ENCODE measurements at places on chromosomes 7 and 10.
A peak's percentile ranks its signal among the peaks of the same experiment; 100 is the strongest.

GRCh38 chr7:116776610-116777289, 85.6 kb upstream of the CAPZA2 start:
- no peak for DNase-seq

GRCh38 chr7:84800846-84801245, 386.0 kb downstream of the SEMA3D start:
- no peak for DNase-seq

GRCh38 chr10:102451105-102451969, at the start of gene C10orf95:
Gene C10orf95 (minus strand): TSS chr10:102451543. CDS start chr10:102451093, 450 bp downstream.
- no peak for DNase-seq

- peak; percentile 20 for DNase-seq
These were observed at the start of gene BLNK for GRCh38 chr10:96271016-96271815. Gene BLNK (minus strand): TSS chr10:96271569. CDS start chr10:96271398, 171 bp downstream.

DNA sequence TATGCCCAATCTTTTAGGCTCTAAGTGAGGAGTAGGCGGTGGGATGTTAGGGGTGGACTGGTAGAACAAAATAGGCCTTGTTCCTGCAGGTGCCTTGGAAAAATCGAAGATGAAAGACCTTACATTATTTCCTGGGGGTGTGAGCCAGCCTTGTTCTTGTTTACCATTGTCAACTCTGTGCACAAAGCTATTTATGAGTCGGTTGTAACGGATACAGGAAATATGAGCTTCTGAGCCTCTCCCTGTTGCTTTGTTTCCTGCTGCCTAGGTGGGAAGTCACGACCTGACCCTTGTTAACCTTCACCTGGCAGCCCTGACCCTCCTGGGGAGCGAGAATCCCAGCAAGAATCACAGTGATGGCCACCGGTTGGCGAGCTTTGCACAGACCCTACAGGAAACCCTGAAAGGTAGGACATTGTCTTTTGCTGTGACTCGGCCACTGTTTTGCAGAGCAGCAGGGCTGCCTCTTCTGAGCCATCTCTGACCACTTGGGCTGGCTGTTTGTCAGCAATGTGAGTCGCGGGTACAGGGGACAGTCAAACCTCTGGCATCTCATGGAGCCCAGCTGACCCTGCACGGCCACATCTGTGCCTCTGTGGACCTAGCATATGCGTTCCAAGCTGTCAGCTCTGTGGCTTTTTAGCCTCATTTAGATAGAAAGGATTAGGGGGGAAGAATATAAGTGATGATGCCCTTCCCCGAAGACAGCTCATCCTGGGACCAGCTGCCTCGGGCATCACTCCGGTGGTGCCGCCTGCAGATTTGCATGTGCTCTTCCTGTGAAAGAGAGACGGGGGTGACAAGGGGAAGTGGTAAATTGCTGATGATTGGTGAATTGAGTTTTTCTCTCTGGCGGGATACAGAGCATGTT, 102.1 kb upstream of the ANLN start:
- no peak for DNase-seq

DNA sequence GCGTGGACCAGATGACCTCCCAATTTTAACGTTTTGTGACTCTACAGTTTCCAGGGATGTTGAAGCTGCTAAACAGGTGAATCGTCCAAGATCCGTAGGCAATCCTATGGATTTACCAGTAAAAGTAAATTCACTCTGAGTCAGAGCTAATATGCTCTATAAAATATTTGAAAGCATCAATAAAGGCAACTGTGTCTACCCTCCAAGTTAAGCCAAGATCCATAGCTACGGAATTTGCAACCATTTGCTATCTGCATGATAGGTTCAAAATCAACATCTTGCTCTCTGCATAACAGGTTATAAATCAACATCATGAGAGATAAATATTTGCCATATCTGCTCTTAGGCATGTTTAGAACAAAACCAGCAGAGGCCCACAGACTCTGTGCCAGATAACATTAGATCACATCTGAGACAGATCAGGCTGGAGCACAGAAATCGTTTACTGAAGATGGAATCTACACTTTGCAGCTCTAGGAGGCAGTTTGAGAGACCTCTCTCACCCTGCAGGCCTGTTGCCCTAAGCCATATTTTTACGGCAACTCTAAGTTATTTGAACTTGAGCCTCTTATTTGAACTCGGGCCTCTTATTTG, 80.7 kb upstream of the PDCD4 start:
- no peak for DNase-seq

GRCh38 chr10:126229686-126230085, 158.6 kb downstream of the ADAM12 start:
- DNase-seq, result no peak

DNA sequence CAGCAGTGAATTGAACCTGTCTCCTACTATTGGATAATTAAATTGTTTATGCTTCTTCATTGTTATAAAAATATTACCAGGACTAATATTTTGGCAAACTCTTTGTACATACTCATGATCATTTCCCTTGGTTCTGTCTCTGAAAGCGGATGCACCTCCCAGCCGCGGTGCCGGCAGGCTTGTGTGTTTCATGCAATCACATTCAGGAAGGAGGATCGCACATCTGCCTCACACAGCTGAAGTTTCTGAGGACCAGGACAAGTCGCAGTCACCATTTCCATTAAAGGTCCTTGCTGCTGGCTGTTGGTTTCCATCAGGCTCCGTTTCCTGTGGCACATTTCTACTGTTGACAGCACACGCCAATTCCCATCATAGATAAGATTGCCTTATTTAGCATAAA, 117.8 kb upstream of the SHH start:
- no peak for DNase-seq

DNA sequence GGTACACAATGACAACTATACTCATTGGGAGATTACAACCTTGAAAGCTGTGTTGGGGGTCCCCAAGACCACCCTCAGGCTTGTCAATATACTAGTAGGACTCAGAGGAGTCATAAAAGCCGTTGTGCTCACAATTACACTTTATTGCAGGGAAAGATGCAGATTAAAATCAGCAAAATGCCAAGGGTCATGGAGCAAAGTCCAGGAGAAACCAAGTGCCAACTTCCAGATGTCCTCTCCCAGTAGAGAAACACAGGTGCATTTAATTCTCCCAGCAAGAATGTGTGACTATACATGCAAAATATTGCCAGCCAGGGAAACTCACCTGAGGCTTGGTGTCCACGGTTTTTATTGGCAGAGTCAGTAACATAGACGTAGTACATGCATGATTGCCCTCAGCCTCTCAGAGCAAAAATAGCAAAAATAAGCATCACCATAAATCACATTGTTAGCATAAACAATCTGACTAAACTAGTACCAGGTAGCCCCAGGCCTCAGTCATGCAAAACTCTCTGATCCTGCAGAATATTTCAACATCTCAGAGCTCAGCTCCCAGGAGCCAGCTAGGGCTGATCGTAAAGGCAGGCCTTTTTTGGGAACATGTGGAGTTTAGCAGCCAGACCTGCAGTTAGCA, 50.7 kb downstream of the VIM start:
- no peak for DNase-seq

GRCh38 chr7:112537822-112538387, 57.1 kb downstream of the LSMEM1 start:
- no peak for DNase-seq

- DNase-seq, result no peak
These were observed 28.7 kb downstream of the IKZF1 start for GRCh38 chr7:50333221-50333651.

GRCh38 chr7:130142654-130143333, 62.4 kb downstream of the TMEM209 start:
- no peak for DNase-seq

- no peak for DNase-seq
These were observed 37.5 kb downstream of the SMURF1 start for GRCh38 chr7:99106411-99106810.

GRCh38 chr10:85961073-85961472, 405.5 kb downstream of the GRID1 start:
- no peak for DNase-seq

- DNase-seq, result no peak
These were observed 254.9 kb upstream of the PHF14 start for GRCh38 chr7:10718768-10719167.

DNA sequence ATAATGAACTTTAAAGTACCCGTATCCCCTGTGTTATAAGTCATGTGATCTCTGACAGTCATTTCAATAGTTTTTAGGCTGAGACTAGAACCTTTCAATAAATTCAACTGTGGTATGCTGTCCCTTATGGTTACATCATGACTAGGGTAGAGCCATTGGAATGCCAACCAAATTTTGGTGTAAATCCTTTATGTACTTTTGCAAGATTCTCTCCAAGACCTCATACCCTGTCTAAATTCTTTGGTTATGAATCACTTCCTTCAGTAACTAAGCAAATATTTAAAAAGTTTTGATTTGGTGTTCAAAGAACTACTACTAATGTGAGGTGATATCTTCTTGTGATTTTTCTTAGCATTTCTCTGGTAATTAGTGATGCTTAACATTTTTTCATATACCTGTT, 20.8 kb upstream of the OR6B1 start:
- no peak for DNase-seq

DNA sequence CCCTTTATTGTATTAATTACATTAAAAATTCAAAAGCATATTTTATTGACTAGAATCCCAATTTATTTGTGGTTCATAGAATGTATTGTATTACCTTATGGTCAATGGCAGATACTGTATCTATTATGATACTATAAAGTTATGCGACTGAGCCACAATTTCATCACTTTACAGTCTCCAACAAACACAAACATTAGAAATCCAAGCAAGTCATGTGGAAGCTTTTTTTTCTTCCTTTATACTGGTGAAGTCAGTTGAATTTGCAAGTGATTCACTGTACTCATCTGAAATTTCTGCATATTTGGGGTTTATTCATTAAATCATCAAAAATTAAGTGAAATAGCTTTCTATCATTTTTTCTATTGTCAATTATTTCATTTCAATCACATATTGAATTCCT, 54.3 kb downstream of the BMPER start:
- no peak for DNase-seq

DNA sequence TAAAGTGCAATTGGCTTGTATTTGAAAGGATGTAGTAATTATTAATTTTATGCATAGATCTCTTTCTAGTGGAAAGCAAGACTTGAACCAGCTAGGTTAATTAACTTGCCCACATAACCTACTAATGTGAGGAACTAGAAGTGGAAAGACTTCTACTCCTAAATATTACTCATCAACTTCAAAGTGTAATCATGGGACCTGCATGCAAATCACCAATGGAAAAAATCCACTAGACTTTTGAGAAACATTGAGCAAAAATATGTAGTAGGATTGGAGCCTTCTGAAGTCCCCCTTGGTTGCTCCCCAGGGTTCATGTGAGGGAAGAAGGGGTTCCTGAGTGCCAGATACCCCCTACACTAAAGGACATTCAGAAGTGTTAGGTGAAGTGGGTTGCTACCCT, 240.2 kb downstream of the PTEN start:
- no peak for DNase-seq

DNA sequence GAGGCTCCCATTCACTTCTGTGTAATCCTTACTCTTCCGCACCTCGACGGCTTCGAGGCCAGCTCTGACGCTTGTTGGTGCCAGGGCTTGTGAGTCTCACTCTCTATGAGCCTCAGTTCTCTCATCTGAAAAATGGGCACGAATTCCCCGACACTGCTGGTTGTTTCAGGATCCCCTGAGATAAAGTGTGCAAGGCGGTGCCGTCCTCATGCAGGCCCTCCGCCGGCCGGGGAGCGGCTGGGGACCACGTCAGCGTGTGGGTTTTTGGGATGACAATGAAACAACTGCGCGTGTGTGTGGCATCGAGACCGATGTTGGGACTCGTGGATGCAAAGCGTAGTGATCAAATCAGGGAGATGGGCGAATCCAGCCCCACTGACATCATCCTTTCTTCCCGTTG, 75.6 kb downstream of the FOXL3 start:
- DNase-seq, result no peak

- peak; percentile 36 for DNase-seq
These were observed 246.7 kb upstream of the TPK1 start for GRCh38 chr7:145082366-145083161.

DNA sequence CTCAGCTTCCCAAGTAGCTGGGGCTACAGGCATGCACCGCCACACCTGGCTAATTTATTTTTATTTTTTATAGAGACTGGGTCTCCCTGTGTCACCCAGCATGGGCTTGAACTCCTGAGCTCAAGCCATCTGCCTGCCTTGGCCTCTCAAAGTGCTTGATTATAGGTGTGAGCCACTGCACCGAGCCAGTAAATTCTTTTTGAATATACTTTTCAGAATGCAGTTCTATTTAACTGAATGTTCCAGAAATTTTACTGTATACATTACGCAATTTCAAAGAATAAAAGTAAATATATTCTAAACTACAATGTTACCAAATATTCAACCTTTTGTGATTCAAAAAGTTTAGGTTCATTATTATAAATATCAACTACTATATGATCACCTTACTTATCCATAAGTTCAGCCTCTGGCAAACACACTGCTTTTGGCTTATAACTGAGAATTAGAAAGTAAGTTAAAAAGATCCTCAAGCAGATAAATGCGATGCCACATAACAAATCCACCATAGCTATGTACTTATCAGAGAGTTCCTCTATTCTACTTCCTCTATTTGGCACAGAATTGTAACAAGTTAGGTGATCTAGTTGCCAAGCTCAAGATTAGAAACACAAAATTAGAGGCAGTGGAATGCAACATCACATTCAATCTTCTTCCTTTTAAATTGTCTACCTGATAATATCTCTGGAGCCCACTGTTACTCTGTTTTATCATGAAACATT, 118.2 kb downstream of the ANK3 start:
- DNase-seq, result no peak

DNA sequence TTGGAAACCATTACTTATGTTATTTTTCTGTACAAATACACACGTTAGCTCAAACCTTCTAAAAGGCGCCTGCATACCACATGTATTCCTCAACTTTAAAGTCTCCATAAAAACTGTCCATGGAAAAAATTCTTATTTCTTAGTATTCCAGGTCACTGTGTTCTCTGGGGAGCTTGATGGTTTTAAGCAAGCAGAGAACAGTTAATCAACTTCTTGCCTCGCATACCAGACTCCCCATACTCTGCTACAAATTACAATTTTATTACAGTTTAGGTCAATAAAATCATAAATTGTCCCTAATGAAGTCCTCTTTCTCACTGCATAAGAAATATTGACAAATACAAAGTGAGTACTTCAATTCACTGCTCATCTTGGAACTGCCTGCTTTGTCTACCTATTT, 77.0 kb upstream of the GPR22 start:
- no peak for DNase-seq

DNA sequence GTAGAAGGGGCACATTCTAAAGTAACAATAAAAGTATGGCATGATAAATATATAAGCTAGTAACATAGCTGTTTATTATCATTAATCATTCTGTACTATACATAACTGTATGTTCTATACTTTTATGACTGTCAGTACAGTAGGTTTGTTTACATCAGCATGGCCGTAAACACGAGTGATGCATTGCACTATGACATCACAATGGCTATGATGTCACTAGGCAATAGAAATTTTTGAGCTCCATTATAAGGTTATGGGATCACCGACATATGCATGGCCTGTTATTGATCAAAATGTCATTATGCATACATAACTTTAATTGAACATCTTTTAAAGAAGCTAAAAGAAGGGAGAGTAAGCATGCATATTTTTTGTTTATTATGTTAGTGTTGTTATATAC, 200.1 kb upstream of the SHH start:
- DNase-seq, result no peak
